Stomach (tissue), 19 donors: ENCODE measurements at places on chromosomes 7 and 10. TPM values are rescaled to one million over a fixed set of nuclear protein-coding genes. Genes with fewer than 3 reads are reported as not detected.

DNA sequence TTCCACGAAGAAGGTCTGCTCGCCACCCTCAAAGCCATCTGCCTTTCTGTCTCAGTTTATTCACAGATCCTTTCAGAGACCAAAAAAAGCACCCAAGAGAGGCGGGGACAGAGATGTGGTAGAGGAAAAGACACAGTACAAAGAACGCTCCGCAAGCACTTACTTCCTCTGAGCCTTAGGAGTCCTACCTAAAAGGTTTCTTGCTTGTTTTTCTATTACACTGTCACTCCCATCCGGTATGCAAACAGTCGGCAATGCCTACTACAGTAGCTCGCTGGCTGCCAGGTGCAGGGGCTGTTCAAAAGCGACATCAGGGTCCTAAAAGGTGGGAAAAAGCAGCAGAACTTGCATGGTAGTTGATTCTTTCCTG, 816 bp downstream of the TECPR1 start:
- H3K4me1 ChIP-seq: peaks cover 72% of the 10 kb centered on the region
- H3K36me3 ChIP-seq: peaks cover 8% of the 10 kb centered on the region
- H3K4me3 ChIP-seq: peak overlapping the region; percentile 78
- peak overlapping the region; percentile 94 for H3K27ac ChIP-seq

CCDC3 gene
- polyA plus RNA-seq: 2.1 TPM

DNA sequence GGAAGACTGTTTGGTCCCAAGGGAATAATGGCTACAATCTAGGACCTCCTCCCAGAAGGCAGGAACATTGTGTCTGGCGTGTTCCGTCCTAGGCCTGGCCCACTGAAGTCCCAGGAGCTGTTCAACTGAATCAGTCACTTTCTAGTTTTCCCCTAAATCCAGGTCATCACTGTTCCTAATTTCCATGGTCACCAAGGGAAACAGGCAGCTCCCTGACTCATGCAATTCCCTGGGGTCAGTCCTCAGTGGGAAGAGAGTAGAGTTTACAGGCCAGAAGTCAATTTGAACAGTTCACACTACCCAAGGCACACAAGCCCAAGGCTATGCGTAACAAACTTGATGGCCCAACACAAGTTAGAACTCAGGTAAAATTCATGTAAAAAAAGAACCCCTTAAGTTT, 44.0 kb downstream of the CREB3L2 start:
- H3K27me3 ChIP-seq: no peaks in the 10 kb centered on the region
- peak overlapping the region; percentile 86 for H3K27ac ChIP-seq
- DNase-seq: no peak
- H3K4me1 ChIP-seq: peaks cover 76% of the 10 kb centered on the region
- no peak overlapping the region for H3K4me3 ChIP-seq

DNA sequence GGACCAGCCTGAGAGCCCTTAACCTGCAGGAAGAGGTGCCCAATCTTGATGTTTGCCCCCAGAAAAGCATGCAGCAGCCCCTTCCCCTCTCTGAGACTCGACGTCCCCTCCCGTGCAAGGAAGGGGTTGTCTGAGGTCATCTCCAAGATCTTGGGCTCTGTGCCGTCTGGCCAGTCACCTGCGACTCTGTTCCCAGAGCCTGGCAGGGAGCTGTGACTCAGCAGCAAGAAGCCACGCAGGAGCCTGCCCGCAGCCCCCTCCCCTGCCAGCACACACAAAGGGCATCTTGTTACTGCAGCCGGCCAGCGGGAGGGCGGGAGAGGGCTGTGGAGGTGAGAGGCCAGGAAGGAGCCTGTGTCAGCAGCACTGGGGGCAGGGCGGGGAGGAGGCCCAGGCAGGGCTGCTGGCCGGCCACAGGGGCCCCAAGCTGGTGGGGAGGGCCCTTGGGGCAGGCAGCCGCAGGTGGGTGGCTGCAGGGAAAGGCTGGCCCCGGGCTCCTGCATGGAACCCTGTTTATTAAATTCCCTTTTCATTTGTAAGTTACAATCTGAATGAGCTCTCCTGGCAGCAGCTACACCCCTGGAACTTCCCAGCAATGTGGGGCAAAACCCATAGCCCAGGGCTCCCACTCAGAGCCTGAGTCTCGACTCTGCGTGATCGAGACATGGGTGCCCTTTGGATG, 103.7 kb upstream of the ZMIZ1 start:
- no peak overlapping the region for H3K4me3 ChIP-seq
- DNase-seq: peak; percentile 82
- peaks cover 57% of the 10 kb centered on the region for H3K4me1 ChIP-seq

LMOD2 gene
- polyA plus RNA-seq: 0.05 TPM

DNA sequence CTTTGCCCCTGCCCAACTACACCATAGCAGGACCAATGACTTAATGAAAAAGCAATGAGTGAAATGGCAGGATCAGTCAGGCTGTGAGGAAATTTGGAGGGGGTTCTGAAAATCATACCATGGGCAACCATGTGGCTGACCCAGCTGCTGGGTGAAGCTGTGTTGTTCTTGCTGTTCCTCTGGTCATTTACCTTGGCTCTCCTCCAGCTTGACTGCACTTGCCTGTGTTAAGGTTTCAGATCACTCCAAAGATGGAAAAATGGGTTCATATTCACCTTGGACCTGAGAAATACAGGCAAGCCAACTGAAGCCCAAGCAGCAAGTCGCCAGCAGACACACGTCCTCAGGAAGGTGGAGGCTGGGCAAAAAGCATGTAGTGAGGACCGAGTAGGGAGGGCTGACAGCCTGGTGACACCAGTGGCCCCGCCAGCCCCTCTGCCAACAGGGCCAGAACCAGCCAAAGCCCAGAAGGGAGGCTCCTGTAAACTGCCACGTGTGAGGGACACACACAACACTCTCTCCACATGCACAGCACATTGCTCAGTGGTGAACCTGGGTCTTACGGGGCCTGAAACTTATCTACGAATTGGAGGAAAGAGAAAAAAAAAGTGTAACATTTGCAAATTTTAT, 40.1 kb downstream of the PARP12 start:
- H3K4me3 ChIP-seq: no peak overlapping the region
- H3K4me1 ChIP-seq: no peaks in the 10 kb centered on the region
- H3K36me3 ChIP-seq: peaks cover 65% of the 10 kb centered on the region
- H3K27me3 ChIP-seq: no peaks in the 10 kb centered on the region
- no peak for DNase-seq

- no peaks in the 10 kb centered on the region for H3K4me1 ChIP-seq
- no peak for DNase-seq
- H3K27me3 ChIP-seq: no peaks in the 10 kb centered on the region
- H3K36me3 ChIP-seq: no peaks in the 10 kb centered on the region
- no peak overlapping the region for H3K4me3 ChIP-seq
Measured at GRCh38 chr7:70494225-70495032, 637.5 kb upstream of the GALNT17 start.
